Pulmonary artery endothelial cell (primary cell): ENCODE measurements at places on chromosomes 16 and 17.

DNA sequence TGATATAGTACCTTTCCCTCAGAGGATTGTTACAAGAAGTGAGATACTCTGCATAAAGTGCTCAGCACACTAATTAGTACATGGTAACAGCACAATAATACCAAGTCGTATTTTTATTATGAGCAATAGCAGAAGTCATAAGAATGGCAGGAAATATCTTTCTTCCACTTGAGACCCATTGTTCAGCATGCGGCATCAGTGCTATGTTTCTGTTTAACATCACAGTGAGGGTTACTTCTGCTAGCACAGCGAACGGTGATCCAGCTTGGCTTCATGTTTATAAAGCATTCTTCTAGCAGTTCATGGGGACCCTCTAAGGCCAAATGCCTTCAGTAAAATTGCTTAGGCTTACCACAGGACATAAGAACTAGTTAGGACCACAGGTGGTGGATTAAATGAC lies 83.1 kb downstream of the MYO1D start:
- peak; percentile 58 for DNase-seq

DNA sequence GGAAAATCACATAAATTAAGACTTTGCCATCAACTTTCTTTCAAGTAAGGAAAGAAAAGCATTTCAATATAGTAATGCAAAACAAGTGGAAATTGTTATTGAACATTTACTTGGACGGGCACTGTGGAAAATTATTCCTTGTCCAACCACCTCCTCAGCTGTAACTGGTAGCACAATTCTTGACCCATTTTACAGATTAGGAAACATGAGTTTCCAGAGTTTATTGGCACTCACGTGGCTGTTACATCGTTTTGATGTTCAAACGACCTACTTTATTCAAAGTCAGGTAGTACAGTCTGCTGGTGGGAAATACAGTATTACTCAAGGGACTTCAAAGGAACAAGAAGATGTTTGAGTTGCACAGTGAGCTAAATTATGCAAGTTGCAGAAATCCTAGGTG lies 866 bp upstream of the PCTP start:
- DNase-seq: no peak

GRCh38 chr17:41307647-41308046 lies 1.5 kb downstream of the KRTAP16-1 start:
- DNase-seq: no peak

DNA sequence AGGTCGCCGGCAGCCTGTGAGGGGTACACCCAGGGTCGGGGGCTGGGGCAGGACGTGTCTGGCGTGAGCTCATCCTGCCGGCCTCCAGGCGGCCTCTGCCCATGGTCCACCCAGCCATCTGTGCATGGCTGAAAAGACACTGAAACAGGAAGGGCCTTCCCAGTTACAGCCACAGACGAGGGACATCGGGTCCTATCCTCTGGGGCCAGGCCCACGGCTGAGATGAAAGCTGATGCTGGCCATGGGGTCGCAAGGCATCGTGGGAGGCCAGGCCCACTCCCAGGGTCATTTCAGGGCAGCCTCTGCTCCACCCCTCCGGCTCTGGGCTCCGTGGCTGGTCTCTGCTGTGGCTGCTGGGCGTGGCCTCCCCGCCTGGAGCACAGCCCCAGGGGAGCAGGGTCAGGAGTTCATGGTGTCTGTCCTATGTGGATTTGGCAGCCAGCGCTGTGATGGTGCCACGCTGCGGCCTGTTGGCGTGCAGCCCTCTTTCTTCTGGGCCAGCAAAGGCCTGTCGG lies 16.6 kb upstream of the ATP6V0C start:
- no peak for DNase-seq

GRCh38 chr17:39192901-39193300 lies 4.6 kb downstream of the CACNB1 start:
- DNase-seq: no peak

DNA sequence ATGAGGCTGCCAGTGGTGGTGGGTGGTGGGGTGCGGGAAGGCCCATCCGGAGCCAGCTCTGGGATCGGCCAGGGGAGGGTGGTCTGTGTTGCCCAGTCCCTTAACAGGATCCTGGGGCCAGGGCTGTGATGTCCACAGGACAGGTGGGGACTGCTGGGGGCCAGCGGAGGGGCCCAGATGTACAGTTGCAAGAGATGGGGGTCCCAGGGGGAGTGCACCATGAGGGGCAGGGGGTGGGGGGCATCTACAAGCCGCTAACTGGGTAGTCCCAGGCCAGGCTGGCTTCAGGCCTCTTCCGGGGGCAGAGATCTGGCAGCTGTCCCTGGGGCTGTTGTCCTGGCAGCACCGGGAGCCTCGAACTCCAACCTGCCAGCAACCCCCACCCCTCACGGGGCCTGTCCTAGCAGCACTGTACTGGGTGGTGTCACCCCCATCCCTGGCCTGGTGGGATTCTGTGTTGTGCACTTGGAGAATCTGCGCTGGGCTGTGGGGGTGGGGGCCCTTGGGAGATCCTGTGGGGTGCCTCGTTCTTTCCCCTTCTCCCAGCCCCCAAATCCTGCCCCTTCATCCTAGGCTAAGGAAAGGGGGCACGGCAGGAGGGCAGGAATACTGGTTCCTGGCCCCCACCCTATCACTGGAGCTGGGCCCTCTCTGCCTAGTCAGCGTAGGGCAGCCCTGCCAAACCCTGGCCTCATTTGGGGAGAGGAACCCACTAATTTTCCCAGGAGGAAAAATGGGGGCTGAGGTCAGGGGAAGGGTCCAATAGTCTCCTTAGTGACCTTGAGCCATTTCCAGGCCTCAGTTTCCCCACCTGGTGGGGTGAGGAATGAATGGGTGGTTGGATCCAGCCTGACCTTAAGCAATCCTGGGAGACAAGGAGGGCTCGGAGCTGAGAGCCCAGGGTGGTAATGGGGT lies 1.4 kb downstream of the MTSS2 start:
- DNase-seq: no peak

GRCh38 chr16:67278773-67279295 lies 498 bp upstream of the PLEKHG4 start:
- no peak for DNase-seq

DNA sequence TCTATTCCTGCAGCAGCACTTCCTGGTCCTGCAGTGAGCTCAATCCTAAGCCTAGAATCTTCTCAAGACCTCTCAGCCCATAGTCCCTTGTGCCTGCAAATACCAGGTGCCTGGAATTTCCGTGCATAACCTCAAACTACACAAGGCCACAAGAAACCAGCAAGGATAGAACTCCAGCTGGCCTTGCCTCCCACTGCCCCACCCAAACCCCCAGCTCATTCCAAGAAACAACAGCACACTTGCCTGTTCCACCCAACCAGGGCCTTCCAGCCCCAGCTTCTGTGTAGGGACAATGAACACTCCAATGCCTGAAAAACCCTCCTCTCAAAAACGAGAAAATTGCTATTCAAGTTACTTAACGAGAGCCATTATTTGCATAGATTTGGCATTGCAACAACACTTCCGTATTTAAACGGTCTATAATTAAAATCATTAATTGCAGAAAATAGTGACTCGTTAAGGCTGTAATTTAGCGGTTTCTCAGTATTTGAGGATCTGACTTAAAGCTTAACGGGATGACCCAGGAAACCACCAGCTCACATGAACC lies 147.0 kb downstream of the C16orf78 start:
- no peak for DNase-seq

DNA sequence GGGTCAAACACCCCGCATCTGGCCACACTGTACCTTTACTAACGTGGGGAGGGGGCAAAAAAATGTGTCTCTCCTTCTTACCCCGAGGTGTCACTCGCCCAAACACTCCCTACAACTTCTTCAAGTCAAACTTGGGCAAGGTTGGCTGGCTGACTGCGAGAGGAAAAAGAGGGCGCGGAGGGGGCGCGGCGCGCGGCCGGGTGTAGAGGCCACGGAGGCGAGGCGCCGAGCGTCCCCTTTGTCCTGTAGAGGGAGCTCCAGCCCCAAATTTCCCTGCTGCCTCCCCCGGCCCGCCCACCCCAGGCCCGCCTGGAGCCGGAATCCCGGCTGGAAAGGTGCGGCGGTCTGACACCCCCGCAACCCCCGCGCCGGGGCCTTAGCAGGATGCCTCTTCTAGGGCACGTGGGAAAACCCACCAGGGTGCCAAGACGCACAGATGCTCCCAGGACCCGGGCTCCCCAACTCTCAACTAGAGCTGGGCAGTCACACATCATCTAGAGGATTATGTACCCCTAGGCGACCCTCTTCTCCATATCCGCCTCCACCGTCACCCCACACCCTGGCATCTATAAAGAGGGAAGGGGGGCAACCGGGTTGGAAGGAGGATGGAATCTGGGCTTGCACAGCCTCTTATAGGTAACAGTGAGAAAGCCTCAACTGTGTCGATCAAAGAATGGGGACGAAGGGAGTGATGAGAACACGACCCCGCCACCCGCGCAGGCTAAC lies 4.2 kb downstream of the IRX3 start:
- no peak for DNase-seq

DNA sequence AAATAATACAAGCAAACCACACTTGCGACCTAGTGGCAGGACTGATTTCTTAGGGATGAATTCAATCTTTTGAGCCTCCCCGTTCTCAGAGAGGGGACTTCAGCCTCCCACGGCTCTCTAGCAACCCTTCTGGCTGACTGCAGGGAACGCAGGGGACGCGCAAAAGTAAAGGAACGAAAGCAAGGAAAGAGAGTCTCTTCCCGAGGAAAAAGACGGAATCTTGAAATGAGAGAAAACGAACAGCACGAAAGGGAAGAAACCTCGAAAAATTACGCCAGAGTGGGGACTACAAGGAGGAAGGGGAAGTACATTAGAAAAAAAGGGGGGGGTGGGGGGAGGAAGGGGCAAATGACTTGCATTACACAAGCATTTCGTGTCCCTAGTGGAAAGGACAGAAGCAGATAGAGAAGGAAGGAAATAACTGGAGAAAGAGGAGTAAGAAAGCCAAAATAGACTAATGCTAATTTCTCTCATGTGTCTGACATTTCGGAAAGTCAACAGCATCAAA lies 1.2 kb downstream of the GRB2 start:
- DNase-seq: no peak

- no peak for DNase-seq
Measured at GRCh38 chr17:83116783-83117555, 37.6 kb downstream of the METRNL start.

DNA sequence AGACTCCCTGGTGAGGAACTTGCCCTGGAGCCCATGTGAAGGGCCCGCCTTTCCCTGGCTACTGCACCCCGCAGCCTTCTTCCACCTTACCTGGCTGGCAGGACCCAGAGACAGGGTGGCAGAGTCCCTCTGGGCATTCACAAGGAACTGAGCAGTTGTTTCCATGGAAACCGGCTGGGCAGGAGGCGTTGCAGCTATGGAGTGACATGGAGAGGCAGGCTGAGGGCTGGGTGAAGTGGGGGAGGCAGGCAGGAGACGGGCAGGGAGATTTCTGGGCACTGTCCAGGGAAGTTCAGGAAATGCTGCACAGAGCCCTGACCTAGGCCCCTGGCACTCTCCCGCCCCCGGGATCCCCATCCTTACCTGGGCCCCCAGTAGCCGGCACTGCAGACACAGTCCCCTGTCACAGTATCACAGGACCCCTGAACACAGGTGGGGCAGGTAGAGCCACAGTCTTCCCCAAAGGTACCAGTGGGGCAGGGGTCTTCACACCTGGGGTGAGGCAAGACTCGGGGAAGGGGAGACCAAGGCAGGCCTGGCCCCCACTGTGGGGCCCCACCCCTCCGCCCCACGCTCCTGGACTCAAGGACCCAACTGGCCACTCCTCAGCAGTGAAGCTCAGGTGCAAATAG lies 5.9 kb downstream of the SCARF1 start:
- no peak for DNase-seq

GRCh38 chr16:54116124-54116655 lies 170.4 kb downstream of the IRX3 start:
- DNase-seq: no peak

- DNase-seq: no peak
Measured at GRCh38 chr17:68346448-68346847, 55.2 kb downstream of the ARSG start.

DNA sequence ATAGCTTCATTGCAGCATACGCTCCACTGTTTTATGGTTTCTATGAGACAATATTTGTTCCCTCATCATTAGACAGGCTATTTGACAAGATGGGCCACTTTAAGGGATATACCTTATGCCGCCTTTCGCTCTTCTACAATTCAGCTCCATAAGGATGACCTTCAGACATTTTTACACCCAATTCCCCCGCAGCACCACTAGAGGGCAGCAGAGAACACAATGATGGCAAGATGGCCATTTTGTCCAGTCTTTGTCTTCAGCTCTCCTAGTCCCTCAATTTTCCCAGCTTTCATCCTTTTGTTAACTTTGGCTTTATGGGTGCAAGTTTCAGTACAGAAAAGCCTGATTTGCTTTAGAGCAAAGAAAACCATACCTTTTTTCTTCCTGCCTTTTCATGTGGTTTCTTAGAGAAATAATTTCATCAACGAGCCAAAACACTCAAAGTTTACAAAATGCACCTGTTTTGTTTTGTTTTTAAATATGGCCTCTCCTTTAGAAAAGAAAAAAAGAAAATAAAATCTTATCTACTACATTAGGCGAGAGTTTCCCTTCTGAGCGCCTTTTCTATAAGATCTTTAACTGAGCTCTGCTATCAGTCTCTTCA lies 355.3 kb downstream of the TOX3 start:
- DNase-seq: peak; percentile 37

GRCh38 chr16:25370541-25370940 lies 112.9 kb upstream of the ZKSCAN2 start:
- DNase-seq: no peak

- DNase-seq: no peak
Measured at GRCh38 chr17:980406-981291, 1.1 kb upstream of the NXN start.

DNA sequence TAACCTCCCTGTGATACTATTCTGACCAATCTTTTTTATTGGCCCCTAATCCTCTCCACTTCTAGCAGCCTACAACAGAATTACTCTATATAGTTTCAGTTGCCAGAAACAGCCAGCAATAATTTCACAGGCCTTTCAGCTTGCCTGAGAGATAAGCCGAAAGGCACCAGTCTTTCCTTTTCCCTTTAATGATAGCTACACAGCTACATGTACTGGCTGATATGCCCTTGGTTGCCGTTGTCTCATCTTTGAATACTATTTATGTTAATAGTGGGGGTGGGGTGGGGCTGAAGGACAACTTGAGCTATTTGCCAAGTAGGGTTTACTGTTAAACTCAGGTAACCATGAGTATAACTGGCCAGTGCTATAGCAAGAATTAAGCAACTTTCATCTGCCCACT lies 35.8 kb upstream of the RASL10B start:
- DNase-seq: no peak

GRCh38 chr16:69741951-69742904 lies 12.5 kb downstream of the NOB1 start:
- DNase-seq: peak; percentile 29

GRCh38 chr16:53971616-53972015 lies 267.7 kb downstream of the FTO start:
- no peak for DNase-seq

DNA sequence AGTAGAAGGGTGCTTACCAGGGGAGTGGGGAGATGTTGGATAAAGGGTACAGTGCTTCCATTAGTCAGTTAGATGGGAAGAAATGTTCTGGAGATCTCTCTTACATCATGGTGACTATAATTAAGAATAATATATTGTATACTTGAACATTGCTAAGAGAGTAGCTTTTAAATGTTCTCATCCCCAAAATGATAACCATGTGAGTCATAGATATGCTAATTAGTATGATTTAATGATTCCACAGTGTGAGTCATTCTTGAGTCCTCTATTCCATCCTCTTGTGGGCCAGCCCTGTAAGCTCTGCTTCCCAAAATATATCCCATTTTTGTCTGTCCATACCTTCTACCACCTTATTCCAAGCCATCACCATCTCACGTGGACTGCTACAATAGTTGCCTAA lies 80.6 kb upstream of the CDH11 start:
- no peak for DNase-seq
